ENCODE measurements at places on chromosomes 7 and 10. TPM values are rescaled to one million over a fixed set of nuclear protein-coding genes. Genes with fewer than 3 reads are reported as not detected.

FAM25G gene
- not detected for total RNA-seq

C1QL3 gene
- 0.15 TPM for total RNA-seq

SORCS3 gene
- not detected for total RNA-seq

AGR3 gene
- 81.3 TPM for total RNA-seq

PSAP gene
- total RNA-seq, result 776 TPM

TFPI2 gene
- total RNA-seq, result 5.3 TPM

VSTM2A gene
- not detected for total RNA-seq
